Thoracic aorta (tissue), 2 donors: ENCODE measurements at places on chromosomes 16 and 17.
A peak's percentile ranks its signal among the peaks of the same experiment; 100 is the strongest.

GRCh38 chr16:30786936-30787612, at the start of gene ZNF629:
Gene ZNF629, minus strand, starts transcription at chr16:30787205. Its CDS starts 2,723 bp downstream, at chr16:30784482.
- peak; percentile 57 for DNase-seq

- DNase-seq, result no peak
Measured at GRCh38 chr16:70490261-70490660, 33.1 kb downstream of the COG4 start.

DNA sequence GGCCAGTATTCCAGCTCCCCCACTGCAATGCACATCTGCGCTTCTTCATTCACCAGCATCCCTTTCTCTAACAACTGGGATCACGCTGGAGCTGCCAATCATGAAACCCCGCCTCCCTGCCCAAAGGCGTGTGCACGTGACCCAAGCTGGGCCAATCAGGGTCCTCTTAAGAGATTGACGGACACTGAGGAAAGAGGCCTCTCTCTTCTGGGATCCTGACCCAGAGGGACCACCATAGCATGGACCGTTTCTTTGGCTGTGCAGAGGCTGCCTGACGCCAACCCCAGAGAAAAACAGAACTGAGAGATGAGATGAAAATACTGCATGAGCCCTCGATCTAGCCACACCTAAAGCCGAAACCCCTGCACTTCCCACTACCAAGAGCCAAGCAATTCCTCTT, 32.0 kb downstream of the COTL1 start:
- DNase-seq, result no peak

GRCh38 chr16:86363836-86364618, 146.3 kb upstream of the FOXF1 start:
- DNase-seq, result no peak
